ENCODE measurements at places on chromosomes 3 and 15.
A peak's percentile ranks its signal among the peaks of the same experiment; 100 is the strongest.

DNA sequence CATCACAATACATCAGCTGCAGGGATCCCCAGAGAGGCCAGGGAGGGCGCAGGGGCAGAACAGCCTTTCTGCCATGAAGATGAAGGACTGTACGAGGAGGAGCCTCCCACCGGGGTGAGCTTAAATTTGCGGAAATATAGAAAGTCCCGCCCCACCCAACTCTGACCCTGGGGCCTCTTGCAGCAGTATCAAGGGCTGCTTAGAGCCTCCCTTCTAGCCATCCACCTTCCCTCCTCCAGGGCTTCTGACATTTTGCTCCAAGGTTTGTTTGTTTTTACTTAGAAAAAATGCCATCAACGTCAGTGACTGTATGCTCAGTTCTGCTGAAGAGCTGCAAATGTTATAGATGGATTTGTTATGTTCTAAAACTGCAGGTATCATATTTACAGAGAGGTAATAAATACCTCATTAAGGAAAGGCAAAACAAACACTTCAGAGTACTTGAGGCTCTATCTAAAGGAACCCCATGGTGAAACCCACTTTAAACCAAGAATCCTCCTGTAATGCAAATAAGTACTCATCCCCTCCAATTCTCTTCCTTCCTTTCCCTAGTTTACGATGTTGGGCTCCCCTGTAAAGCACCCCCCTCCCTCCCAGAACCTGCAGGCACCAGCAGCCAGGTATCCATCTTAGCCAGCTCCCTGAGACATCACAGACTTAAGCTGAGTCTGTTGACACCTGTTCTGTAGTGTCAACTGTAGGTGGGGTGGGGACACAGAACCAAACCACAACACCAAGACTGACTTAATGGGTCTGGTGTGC lies 30.5 kb downstream of the RFTN1 start:
- H3K4me3 ChIP-seq: no peak overlapping the region
- peak; percentile 39 for DNase-seq
- H3K36me3 ChIP-seq: no peaks in the 10 kb centered on the region
- no peak overlapping the region for H3K27ac ChIP-seq
- no peaks in the 10 kb centered on the region for H3K4me1 ChIP-seq

GRCh38 chr3:195889870-195890295 lies 18.5 kb downstream of the TNK2 start:
- no peak overlapping the region for H3K4me3 ChIP-seq
- no peaks in the 10 kb centered on the region for H3K36me3 ChIP-seq
- no peaks in the 10 kb centered on the region for H3K27me3 ChIP-seq
- H3K4me1 ChIP-seq: no peaks in the 10 kb centered on the region

DNA sequence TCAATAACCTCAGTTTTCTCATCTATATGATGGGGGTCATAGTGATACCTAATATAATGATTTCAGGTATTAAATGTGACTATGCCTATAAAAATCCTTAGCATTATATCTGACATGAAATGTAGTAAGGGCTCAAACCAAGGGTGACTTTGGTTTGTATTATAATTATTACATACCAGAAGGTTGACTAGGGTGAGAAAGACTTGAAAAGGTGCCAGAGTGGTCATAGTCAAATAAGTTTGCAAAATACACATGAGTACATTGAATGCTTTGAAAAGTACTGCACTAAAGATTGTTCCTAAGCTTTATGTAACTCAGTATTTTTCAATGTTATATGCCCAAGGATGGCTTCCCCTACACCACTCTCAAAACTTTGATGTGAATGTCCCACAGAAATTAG lies 297.2 kb downstream of the ARPP21 start:
- H3K27me3 ChIP-seq: no peaks in the 10 kb centered on the region
- H3K4me1 ChIP-seq: no peaks in the 10 kb centered on the region
- no peak overlapping the region for H3K27ac ChIP-seq
- no peak overlapping the region for H3K4me3 ChIP-seq
- no peak for DNase-seq
- H3K36me3 ChIP-seq: no peaks in the 10 kb centered on the region

DNA sequence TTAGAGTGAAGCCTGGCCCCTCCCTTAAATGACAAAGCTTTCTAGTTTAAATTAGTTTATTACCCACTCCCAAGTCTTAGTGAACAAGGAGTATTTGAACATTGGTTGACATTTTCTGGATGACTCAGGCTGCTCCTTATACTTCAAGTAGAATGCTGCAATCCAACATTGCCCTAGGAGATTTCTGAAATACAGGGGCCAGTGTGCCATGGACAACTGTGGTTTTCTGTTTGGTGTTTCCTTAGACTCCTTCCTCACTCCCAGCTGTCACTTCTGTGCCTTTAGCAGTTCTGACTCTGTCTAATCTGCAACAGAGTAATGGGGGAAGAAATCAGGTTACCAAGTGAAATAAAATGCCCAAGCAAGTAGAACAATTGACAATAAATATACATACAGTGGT lies 116.1 kb upstream of the P2RY1 start:
- H3K4me3 ChIP-seq: no peak overlapping the region
- DNase-seq: no peak
- no peaks in the 10 kb centered on the region for H3K27me3 ChIP-seq
- no peak overlapping the region for H3K27ac ChIP-seq
- H3K36me3 ChIP-seq: no peaks in the 10 kb centered on the region

DNA sequence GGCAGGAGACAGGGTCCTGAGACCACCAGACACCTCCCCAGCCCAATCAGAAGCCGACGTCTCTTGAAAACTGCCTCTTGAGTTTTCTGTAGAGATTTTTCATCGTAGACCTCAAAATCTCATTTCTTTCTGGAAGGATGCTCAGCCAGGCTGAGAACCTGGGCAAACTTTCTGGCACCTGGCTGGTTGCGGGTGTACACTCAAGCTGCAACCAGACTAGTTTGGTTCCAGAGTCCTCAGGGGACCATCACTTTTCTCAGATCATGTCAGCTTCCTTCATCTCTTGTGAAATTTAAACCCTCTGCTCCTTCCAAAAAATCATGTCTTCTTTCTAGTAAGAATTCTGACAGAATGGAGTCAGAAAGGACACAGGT lies 45.1 kb downstream of the CMTM7 start:
- no peak for DNase-seq
- H3K27ac ChIP-seq: no peak overlapping the region
- no peaks in the 10 kb centered on the region for H3K4me1 ChIP-seq
- H3K27me3 ChIP-seq: no peaks in the 10 kb centered on the region

DNA sequence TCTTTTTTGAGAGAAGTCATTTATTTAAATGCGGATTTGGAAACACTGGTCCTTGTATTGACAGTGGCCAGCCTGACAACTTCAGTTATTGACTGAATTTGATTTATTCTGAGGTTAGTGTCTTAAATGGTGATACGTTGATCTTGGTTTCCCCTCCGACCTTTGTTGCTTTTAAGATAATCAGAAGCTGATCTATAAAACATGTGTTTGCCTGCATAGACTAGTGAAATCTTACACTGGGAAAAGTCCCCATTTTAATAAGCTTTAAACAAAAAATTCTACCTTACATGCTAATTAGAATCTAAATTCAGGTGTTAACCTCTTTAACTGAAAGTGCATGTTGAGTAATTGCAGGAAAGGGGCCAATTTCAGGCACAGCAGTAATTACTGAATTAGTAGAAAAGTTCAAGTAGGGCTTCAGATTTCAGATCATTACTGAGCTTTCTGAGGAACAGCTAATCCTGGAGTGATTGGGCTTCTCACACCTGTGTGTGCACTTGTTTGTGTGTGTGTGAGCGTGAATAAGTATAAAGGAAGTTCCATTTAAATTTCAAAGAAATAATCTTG lies 221.4 kb downstream of the SOX2 start:
- H3K4me1 ChIP-seq: no peaks in the 10 kb centered on the region
- H3K27me3 ChIP-seq: no peaks in the 10 kb centered on the region
- no peak for DNase-seq
- H3K4me3 ChIP-seq: no peak overlapping the region
- no peak overlapping the region for H3K27ac ChIP-seq

- H3K27ac ChIP-seq: peak overlapping the region; percentile 72
- no peaks in the 10 kb centered on the region for H3K4me1 ChIP-seq
- H3K27me3 ChIP-seq: no peaks in the 10 kb centered on the region
- no peak overlapping the region for H3K4me3 ChIP-seq
- H3K36me3 ChIP-seq: peaks cover 34% of the 10 kb centered on the region
Measured at GRCh38 chr3:99846477-99847160, 29.0 kb downstream of the CMSS1 start.

DNA sequence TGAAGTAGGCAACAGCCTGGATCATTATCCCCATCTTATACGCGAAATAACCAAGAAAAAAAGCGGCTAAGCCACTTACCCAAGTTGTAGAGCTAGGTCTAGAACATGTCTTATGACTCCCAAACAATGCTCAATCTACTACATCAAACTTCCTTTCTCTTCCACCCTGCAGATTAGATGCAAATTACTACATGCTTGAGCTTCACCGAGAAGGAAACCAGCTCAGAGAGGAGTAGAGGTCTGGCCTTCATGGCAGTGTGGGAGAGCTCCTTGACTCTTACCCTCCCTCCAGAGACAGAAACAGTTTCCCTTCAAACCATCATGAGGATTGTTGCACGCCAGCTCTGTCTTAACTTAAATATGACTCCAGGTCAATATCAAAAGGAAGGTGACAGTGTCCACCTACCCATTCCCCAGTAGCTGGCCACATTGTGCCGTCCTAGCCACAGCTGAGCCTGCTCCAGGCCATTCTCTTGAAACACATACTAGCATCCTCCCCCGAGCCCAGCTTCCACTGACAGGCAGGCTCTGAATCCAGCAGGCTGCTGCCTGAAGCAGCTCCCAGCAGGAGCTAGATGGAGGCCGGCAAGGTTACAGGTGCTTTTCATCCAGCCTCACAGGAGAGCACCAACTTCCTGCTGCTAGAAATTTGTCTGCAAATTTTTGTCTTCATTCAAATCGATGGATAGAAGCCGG lies 56.8 kb downstream of the CPN2 start:
- H3K4me1 ChIP-seq: peaks cover 10% of the 10 kb centered on the region
- peak; percentile 42 for DNase-seq
- no peaks in the 10 kb centered on the region for H3K36me3 ChIP-seq
- no peaks in the 10 kb centered on the region for H3K27me3 ChIP-seq

DNA sequence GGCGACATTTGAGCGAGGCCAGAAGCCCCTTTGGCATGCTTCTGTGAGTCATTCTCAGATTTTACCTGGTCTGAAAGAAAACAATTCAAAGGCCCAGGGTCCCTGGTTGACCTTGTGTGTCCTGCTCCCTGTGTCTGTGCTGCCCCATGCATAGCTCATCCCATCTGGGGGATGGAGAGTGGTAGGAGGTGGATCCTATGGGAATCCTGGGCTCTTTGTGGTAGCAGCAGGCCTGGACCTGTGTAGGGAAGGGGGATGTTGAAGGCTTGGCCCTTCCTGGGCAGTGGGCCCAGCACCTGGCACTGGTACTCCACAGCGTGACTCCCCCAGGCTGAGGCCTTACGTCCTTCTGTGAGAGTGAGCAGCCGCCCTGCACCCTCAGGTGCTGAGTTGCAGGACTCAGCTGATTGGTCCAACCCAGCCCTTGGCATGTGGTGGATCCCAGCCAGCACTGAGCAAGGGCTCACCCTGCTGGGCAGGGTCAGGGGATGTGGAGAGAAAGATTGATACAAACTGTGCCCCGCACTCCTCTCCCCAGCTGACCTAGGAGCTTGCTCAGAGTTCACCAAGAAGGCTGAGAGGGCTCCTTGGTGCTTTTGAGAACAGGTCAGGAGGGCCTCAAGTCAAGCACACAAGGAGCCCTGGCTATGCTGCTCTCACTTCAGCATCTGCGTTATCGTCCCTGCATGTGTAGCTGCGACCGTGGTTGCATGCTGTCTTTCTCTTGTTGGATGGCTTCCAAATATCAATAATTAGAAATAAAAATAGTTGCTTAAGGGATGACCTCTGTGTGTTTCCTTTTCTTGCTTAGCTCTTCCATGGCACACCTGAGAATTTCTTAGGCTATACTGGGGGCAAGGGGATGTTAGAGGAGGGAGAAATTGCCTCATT lies 21.4 kb upstream of the JMJD7 start:
- peaks cover 10% of the 10 kb centered on the region for H3K36me3 ChIP-seq
- peaks cover 8% of the 10 kb centered on the region for H3K4me1 ChIP-seq
- no peak overlapping the region for H3K27ac ChIP-seq
- no peak overlapping the region for H3K4me3 ChIP-seq

All from tibial artery (tissue), 4 donors.